Body of pancreas (tissue), 4 donors: ENCODE measurements at places on chromosomes 12 and 14. TPM values are rescaled to one million over a fixed set of nuclear protein-coding genes. Genes with fewer than 3 reads are reported as not detected.

DNA sequence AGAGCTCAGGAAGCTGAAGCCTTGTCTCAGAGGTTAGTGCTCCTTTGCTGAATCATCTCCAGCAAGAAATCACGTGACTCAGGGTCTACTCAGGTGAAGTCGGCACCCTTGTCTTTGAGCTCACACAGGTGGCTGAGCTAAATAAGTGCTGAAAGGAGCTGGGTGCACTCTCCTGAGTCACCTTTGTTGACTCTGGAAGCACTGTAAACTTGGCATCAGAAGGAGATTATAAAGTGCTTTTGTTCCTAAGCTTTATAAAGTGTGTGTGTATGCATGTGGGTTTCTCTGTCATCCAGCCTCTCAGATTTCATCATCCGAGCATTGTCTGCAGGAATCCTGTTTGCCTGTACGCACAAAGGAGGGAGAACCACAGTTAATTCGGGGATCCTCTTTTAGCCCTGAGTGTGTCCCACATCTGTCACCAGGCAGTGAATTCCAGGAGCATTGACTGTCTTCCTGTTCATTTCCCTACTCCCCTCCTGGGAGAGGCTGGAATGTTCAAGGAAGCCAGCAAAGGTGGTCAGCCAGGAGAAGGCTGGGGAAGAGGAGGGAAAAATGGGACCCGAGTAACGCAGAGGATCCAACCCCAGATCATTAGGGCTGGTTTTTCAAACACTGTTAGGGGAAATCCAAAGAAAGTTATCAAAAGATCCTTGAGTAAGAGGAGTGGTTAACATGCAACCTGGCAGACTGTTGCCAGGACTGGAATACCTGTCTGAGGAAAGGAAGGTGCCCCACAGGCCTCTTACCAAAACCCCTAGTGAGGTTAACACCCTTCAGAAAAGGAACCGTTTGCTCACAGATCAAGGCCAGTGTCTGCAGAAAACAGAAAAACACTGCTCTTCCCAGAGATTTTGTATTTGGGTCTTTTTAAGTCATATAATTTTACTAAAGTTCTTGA lies 157.5 kb upstream of the HIF1A start:
- H3K27me3 ChIP-seq, result no peaks in the 10 kb centered on the region
- H3K27ac ChIP-seq, result peak overlapping the region; percentile 81
- H3K4me1 ChIP-seq, result peaks cover 70% of the 10 kb centered on the region
- no peak overlapping the region for H3K4me3 ChIP-seq
- DNase-seq, result peak; percentile 89
- H3K36me3 ChIP-seq, result no peaks in the 10 kb centered on the region

DNA sequence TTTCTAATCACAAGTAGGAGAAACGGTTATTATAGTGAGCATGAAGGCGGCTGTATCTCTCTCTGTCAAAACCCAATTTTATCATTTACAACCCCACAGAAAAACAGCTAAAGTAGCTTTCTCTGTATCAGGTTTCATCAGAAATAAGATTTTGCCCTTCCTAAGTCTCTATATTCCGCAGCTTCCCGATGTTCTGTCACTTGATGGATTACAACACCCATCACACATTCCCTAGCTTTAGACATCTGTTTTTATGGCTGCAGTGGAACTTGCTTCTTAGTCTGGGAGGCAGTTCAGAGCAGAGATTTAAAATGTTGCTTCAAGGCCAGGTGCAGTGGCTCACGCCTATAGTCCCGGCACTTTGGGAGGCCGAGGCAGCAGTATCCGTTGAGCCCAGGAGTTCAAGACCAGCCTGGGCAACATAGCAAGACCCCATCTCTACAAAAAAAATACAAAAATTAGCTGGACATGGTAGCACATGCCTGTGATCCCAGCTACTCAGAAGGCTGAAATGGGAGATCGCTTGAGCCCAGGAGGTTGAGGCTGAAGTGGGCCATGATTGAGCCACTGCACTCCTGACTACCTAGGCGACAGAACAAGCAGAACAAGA lies 27.6 kb upstream of the FOXN3 start:
- DNase-seq, result no peak
- H3K4me3 ChIP-seq, result no peak overlapping the region
- no peaks in the 10 kb centered on the region for H3K4me1 ChIP-seq
- no peak overlapping the region for H3K27ac ChIP-seq
- no peaks in the 10 kb centered on the region for H3K36me3 ChIP-seq

Gene LBHD2
- not detected for total RNA-seq

Gene GLIPR1L1
- total RNA-seq, result not detected

DNA sequence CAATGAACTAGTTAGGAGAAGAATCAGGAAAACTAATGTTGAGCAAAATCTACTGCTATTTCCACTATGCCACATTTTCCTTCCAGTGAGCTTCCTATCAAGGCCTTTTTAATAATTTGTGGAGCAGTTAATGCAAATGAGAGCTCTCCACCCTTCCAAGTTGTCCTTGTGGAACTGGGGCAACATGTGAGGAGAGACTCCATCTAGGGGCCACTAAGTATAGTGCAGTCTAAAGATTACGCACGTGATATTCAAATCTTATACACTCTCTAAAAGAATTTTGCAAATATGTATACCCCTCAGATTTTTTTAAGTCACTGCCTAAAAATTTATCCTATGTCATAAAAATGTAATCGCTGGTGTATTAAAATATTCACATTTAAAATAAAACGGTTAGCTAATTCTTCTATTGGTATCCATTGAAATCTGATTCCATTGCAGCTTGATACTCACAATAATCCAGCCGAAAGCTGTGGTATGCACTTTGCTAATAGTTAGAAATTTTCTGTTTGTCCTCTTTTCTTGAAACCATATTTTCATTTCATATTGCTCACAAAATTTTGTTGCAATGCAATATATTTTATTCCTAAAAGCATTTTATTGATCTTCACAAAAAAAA lies 100.1 kb downstream of the PAH start:
- H3K36me3 ChIP-seq, result no peaks in the 10 kb centered on the region
- DNase-seq, result no peak
- H3K27ac ChIP-seq, result no peak overlapping the region
- no peaks in the 10 kb centered on the region for H3K27me3 ChIP-seq
- H3K4me1 ChIP-seq, result no peaks in the 10 kb centered on the region
- no peak overlapping the region for H3K4me3 ChIP-seq

GRCh38 chr14:82689948-82690347 lies 1156.3 kb upstream of the SEL1L start:
- no peak for DNase-seq
- no peak overlapping the region for H3K27ac ChIP-seq
- H3K4me1 ChIP-seq, result no peaks in the 10 kb centered on the region
- H3K27me3 ChIP-seq, result no peaks in the 10 kb centered on the region
- no peaks in the 10 kb centered on the region for H3K36me3 ChIP-seq
- no peak overlapping the region for H3K4me3 ChIP-seq

Gene SLC10A1
- total RNA-seq, result not detected

- H3K4me1 ChIP-seq, result peaks cover 27% of the 10 kb centered on the region
- no peaks in the 10 kb centered on the region for H3K36me3 ChIP-seq
- H3K4me3 ChIP-seq, result no peak overlapping the region
- H3K27ac ChIP-seq, result no peak overlapping the region
- no peak for DNase-seq
- no peaks in the 10 kb centered on the region for H3K27me3 ChIP-seq
Observed at GRCh38 chr12:47714826-47715386, 9.1 kb upstream of the RPAP3 start.

DNA sequence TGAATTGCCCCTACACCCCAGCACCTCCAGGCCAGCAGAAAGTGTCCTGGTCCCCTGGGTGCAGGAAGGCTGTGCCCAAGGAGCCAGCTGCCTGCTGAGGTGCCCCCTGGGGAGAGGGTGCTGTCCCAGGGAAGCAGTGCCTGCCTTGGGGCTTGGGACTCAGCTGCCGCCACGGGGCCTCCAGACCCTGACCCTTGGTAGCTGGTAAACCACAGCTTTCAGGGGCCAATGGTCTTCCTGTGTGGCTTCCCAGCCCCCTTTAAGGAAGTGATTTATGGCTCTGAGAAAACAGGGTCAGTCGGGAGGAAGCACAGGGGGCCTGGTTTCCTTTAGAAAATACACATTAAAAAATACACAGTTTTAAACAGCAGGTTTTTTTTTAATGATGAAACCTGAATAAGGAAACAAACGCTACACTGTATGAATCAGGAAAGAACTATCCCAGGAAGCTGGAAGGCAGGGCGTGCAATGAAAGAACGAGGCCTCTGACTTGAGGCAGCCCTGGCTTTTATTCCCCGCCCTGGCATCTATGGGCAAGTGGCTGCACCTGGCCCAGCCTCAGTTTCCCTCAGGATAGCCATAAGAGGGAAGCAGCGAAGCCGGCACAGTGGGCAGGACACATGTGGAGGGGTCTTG lies 40.6 kb upstream of the EML1 start:
- peaks cover 45% of the 10 kb centered on the region for H3K4me1 ChIP-seq
- no peaks in the 10 kb centered on the region for H3K36me3 ChIP-seq
- H3K27me3 ChIP-seq, result no peaks in the 10 kb centered on the region
- no peak overlapping the region for H3K4me3 ChIP-seq
- DNase-seq, result no peak

GRCh38 chr12:62813031-62813829 lies 121.7 kb downstream of the PPM1H start:
- peak; percentile 66 for DNase-seq
- H3K4me3 ChIP-seq, result no peak overlapping the region
- H3K36me3 ChIP-seq, result no peaks in the 10 kb centered on the region
- peaks cover 5% of the 10 kb centered on the region for H3K4me1 ChIP-seq
- H3K27me3 ChIP-seq, result no peaks in the 10 kb centered on the region

Gene HOTAIR
- total RNA-seq, result not detected

DNA sequence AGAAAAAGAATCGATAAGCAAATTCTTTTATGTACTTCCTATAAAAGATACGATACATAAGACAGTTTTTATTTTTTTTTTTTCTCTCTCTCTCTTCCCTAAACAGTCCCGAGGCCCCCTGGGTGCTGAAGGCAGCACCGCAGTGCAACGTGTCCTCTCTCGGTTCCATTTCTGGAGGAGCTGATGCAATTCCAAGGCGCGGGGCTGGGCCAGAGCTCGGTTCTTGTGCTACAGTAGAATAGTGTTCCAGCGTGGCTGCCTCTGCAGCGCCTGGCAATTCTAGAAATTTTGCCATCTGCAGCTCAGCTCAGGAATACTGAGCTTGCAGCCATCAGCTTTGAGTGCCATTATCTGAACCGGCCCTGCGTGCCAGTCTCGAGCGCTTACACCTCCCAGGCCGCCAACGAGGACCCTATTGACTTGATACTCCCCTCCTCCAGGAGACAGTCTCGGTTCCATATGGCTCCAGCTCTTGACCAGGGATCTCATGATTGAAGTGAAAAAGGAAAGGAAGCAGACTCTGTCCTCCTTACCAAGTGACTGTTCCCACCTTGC lies 630 bp downstream of the ALDH1L2 start:
- peak overlapping the region; percentile 79 for H3K27ac ChIP-seq
- no peaks in the 10 kb centered on the region for H3K27me3 ChIP-seq
- peaks cover 25% of the 10 kb centered on the region for H3K4me1 ChIP-seq
- peak overlapping the region; percentile 80 for H3K4me3 ChIP-seq
- no peaks in the 10 kb centered on the region for H3K36me3 ChIP-seq

GRCh38 chr12:26746121-26746714 lies 86.8 kb downstream of the ITPR2 start:
- DNase-seq, result no peak
- H3K36me3 ChIP-seq, result no peaks in the 10 kb centered on the region
- H3K27me3 ChIP-seq, result no peaks in the 10 kb centered on the region
- no peak overlapping the region for H3K4me3 ChIP-seq

DNA sequence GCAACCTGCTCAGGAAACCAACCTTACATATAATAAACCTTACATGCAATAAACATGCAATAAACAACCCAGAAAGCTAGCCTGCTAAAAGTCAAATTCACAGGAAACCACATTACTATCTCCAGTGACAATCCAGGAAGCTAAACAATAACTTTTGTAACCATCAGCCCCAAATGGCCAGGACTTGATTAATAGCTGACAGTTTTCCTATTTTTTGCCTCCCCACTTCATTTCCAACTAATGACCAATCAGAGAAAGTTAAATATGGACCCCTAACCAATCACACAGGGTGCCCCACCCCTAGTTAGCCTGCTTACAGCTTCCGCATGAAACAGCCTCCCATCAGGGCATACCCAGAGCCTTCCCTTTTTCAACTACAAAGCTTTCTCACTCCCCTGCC lies 152.2 kb upstream of the LMNTD1 start:
- no peaks in the 10 kb centered on the region for H3K36me3 ChIP-seq
- H3K27me3 ChIP-seq, result no peaks in the 10 kb centered on the region
- DNase-seq, result no peak
- no peaks in the 10 kb centered on the region for H3K4me1 ChIP-seq
- no peak overlapping the region for H3K27ac ChIP-seq

DNA sequence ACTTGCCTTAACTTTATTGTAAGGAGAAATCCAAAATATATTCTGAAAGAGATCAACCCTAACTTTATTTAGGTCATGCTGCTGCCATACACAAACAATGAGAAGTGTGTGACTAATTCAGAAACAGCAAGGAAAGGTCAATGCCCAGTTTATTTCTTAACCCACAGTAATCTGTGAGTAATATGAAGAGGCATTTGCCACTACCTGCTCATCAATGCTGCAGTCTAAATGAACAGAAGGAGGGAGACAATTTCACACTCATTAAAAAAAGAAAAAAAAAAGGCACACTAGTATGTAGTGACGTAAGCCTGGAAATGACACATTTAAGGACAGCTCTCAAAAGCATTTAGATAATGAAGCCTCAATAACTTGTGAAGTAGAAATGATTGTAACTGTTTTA lies 90.5 kb upstream of the FOXN3 start:
- no peak overlapping the region for H3K4me3 ChIP-seq
- no peak overlapping the region for H3K27ac ChIP-seq
- H3K36me3 ChIP-seq, result no peaks in the 10 kb centered on the region
- H3K4me1 ChIP-seq, result no peaks in the 10 kb centered on the region
- DNase-seq, result no peak

DNA sequence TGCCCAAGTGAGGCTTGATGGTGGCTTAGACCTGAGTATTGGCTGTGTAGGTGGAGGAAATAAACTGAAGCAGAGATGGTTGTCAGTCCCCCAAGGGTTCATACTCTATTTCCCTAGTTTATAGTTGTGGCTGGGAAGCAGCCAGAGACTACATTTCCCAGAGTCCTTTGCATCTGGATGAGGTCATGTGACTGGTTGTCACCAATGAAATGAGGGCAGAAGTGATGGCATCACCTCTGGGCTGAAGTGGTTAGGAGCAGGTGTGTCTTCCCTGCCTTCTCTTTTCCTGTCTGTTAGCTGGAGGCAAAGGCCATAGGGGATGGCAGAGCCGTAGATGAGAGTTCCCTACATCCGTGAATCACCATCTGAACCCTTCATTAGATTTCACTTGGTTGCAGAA lies 16.3 kb upstream of the NOS1 start:
- H3K27ac ChIP-seq, result no peak overlapping the region
- H3K27me3 ChIP-seq, result no peaks in the 10 kb centered on the region
- H3K4me1 ChIP-seq, result no peaks in the 10 kb centered on the region
- H3K4me3 ChIP-seq, result no peak overlapping the region
- H3K36me3 ChIP-seq, result no peaks in the 10 kb centered on the region
- no peak for DNase-seq

Gene ALG10
- total RNA-seq, result 1.6 TPM

DNA sequence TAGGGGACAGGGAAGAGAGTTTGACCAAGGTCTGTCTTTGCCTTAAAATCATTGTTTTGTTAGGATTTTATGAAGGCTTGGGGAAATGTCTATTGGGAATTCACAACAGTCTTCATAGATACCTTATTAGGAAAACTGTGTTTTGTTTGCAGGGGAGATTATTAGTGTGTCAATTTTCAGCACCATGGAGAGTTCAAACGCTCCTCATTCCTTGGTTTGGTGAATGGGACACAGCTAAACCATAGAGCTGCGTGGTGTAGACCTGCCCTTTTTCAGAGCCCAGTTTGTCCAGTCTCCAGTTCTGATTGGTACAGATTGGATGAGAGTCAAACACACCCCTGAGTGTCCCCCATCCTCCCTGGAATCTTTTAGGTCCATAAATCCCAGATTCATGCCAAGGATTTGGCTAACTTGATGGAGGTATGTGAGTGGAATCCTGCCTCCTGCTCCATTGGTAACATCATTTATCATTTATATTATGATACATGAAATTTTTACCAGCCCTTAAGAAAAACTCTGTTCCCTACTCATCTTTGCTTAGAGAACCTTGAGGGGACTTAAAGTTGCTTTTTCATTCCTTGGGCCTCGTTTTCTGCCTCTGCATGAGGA lies 12.0 kb downstream of the NGDN start:
- H3K27ac ChIP-seq, result no peak overlapping the region
